ENCODE measurements at places on chromosomes 1 and 21.

DNA sequence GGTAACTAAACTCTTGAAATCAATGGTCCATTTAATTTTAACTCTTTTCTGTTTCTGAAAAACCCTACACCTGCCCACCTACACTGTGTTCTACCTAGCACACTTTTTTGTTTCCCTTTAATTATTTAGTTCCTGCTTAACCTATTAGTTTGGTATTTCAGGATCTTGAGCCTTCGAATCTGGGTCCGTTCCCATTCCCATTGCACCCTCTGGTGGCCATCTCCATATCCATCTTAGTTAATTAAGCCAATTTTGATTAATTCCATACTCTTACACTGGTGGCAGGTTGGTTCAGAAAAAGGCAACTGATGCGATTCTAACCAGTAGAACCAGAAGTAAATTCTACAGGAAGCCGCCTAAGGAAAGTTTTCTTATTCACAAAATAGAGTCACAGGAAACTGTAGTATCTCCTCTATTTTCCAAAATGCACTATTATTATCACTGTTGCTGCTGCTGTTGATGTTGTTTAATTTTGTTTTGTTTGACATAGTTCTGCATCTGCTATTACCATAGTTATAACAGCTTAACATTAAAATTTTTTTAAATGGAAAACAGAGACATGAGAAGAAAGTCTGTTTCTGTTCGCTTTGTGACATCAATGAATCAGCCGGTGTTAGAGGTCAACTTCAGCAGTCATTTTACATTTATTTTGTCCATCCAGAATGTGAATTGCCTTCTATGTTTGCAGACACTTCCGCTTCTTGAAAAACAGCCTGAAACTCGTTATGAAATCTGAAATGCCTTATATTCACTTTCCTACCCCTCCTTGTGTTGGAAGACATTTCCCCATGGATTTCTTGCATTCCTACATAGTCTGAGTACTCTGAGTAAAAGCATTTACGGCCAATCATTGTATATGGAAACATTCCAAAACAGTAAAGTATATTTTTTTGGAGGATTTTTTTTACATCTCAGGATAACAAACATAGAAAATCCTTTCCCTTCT lies 115.5 kb upstream of the NCAM2 start:
- no peak for DNase-seq

- no peak for DNase-seq
These were observed 21.8 kb downstream of the CHD1L start for GRCh38 chr1:147264158-147264768.

DNA sequence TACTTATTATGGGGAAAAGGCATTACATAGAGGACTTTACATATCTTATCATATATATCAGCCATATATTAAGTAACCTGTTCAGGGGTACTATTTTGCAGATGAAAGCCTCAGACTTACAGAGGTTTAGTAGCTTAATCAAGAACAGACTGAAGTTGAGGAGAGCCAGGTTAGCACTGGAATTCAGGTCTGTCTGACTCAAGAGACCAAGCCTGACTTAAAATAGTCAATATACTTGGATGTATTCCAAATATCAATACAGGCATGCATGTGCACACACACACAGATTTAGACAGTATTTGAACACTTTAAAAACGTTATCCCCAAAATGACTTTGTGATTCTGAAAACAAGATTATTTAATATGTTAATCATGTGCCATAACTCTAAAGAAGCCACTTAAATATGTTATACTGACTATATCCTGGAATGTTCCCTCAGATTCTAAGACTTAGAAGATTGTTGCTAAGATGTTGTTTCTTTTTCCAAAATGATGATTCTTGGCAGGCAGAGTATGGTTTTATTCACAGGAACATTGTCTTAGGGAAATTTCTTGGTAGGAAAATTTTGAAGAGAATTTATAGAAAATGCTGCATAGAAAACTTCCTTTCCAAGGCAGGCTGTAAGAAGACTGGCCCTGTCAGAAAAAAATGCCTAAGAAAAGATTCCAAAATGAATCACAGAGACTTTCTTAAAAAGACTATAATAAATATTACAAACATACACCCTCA lies 61.6 kb downstream of the ADAMTS1 start:
- no peak for DNase-seq

GRCh38 chr1:76961181-76961819 lies 94.0 kb downstream of the ST6GALNAC5 start:
- no peak for DNase-seq

- no peak for DNase-seq
These were observed 46.3 kb downstream of the CCN1 start for GRCh38 chr1:85626818-85627217.

DNA sequence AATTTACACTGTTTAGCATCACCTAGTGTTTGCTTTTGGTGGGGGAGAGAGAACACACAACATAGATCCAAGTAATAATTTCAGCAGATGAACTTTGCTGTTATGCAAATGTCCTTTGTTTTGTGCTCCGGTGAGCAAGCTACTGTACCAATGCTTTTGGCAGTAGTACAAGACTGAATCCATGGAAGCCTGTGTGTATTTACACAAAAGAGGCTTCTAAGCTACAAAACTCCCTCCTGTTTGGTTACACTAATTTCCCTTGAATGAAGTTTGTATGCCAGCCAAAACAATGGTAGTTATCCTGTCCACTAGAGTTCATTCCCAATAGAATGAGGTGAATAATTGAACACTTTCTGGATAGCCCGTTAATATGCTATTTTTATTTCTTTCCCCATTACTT lies 320.5 kb downstream of the KCTD3 start:
- DNase-seq, result no peak

DNA sequence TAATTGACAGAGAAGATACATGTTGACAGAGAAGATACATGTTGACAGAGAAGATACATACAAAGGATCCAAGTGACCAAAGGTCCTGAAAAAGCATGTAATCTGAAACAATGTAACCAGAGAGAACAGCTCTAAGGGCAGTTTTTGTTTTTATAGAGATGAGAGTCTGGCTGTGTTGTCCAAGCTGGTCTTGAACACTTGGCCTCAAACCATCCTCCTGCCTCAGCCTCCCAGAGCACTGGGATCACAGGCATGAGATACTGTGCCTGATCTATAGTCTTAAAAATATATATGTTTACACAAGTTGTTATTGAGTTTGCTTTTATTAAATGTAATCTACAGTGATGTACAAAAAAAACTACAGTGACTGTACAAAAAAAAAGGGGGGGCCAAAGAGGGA lies 12.5 kb downstream of the MEAF6 start:
- DNase-seq, result no peak

DNA sequence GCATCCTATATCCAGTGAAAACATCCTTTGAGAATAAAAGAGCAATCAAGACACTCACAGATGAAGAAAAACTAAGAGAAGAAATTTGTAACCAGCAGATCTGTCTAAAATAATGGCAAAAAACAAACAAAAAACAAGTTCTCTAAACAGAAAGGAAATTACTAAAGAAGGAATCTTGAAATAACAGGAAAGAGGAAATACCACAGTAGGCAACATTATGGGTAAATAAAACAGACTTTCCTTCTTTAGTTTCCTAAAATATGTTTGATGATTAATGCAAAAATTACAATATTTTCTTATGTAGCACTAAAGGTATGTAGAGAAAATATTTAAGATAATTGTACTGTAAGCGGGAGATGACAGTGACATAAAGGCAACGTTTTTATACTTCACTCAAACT lies 23.5 kb downstream of the SLC19A1 start:
- DNase-seq, result no peak

DNA sequence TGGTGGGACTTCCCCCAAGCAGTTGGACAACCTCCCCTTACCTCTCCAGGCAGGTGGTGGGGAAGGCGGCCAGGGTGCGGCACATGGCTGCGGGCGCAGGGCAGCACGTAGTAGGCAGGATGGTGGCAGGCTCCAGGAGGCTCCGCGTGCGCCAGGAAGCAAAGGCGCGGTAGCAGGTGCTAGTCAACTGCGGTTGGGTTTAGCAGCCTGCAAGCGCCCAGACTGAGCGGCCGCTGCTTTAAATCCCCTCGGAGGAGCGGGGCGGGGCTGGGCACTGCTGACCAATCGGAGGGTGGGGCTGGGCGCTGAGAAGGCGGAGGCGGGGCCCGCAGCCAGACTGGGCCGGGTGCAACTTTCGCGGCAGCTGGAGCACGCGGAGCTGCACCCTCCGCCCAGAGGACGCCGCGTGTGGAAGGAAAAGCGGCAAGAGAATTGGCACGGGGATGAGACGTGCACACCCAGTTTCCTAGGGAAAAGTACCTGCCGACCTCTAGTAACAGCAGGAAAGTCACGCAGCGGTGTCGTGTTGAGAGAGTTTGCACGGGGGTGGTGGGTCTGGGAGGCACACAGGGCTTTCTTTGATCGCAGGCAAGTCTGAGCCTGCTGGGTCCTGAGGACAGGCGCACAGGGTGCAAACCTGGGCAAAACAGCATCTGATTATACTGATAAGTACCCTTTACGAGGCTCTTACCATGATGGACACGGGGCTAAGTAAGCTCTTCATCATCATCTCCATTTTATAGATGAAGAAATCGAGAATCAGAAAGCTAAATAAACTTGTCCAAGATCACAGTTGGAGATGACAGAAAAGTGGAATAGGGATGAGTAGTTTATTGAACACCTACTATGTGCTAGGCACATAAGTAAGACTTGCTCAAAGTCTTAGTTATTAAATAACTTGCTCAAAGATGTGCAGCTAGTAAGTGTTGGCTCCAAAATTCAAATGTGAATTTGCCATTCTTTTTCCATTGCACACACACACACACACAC lies at the start of gene RGS16:
Gene RGS16 (minus strand): TSS at position 215 of the 990 bp plus-strand sequence. CDS start 130 bp downstream, at position 85.
- DNase-seq, result peak; percentile 70

- no peak for DNase-seq
These were observed 172.8 kb upstream of the TMEM51 start for GRCh38 chr1:14980621-14981218.

- DNase-seq, result no peak
These were observed 51.8 kb upstream of the COL18A1 start for GRCh38 chr21:45353200-45353599.
